ENCODE measurements at places on chromosomes 3 and 15. TPM values are rescaled to one million over a fixed set of nuclear protein-coding genes. Genes with fewer than 3 reads are reported as not detected.

DNA sequence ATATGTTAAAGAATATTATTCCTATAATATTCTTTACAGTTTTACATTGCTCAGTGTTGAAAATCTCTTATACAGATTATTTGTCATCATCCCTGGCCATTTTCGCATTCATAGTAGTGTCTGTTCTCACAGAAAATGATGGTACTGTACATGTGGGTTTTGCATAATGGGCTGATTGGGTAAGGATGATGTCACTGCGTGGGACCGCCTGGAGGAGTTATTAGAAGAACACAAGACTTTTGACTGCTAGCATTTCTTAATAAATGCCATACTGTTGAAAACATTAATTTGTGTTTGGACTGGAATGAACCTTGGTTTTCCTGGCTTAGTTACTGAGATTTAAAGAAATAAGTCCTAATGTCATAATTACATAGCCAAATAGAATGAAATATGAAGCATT lies 20.3 kb downstream of the LRCH3 start:
- no peak for DNase-seq

GRCh38 chr15:48636511-48636910 lies 9.0 kb downstream of the FBN1 start:
- no peak for DNase-seq

GRCh38 chr15:81504170-81504905 lies 130.3 kb upstream of the TMC3 start:
- DNase-seq: peak; percentile 90

DNA sequence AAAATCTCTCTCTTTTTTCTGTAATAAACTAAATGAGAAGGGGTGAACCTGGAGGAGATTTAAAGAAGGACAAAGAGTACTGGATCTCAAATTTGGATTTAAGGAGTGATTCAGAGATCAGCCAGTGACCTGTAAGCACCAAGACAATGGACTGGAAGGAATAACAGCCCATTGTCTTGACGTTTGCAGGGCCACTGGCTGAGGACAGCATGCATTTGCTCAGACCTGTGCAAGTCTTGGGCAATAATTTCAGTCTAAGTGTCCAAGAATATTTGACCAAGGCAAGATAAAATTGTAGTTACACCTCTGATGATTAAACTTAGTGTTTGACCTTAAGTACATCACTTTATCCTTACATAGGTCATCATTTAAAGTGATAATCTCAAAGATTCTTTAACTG lies 55.8 kb upstream of the OSTN start:
- DNase-seq: no peak

- DNase-seq: no peak
Measured at GRCh38 chr3:121481106-121481880, 64.5 kb downstream of the POLQ start.

DNA sequence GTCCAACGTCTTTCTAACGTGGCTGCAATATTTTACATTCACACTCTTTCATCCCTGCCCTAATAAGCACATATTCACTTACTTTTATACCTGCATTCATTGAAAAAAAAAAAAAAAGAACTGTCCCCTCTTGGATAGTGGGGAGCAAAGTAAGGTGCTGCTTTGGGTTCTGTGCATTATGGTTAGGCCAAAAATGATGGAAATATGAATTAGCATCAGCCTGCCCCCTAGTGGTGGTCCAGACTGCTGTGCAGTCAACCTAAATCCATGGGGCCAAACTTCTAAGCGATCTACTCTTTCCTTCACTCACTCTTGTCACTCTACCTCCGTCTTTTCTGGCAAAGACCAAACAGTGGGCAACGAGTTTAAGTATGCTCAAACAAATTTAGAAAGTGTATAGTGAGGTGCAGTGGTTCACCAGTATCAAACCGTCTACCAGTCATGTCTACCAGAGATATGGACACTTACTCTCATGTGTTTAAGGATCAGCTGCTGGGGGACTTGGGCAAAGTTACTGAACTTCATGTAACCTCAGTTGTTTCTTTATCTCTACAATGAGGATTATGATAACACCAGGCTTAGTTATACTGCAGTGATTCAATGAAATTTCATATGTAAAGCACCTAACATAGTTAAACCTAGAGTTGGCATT lies 61.5 kb upstream of the GRM7 start:
- DNase-seq: no peak

DNA sequence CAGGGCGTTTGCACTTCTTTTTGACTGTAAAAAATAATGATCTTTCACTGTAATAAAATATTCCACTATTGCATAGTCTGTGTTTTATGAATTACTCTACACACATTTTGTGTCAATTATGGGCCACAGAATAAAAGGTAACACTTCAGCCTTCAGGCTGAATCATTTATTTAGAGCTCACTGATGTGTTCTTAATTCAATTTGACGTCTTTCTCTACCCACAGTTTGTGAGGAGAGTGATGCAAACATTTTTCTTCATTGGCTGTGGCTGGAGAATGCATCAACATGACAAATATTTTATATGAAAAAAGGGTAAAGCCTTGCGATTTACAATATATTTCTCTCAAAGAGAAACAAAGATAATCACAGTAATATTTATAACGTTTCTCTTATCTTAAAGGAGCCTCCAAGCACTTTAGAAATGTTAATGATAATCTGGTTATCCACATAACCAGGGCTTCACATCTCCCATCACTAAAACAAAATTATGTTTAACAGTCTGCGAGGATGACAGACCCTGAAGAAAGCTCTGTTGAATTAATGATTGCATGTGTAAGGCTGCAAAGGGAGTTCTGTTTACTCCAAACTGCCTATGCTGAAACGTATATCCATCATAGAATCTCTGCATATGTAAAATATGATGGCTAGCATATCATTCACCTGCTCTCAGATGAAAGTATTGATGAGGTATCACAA lies 951.3 kb downstream of the ZPLD1 start:
- DNase-seq: no peak

GRCh38 chr15:72784456-72784876 lies 908 bp upstream of the ADPGK start:
- no peak for DNase-seq

GRCh38 chr3:170754311-170754693 lies 115.7 kb downstream of the RPL22L1 start:
- DNase-seq: no peak

LRRIQ4 gene
- total RNA-seq: not detected

FGF12 gene
- total RNA-seq: 2.1 TPM

ARNT2 gene
- total RNA-seq: 1.3 TPM

HEMK1 gene
- total RNA-seq: 12.9 TPM

ASB14 gene
- not detected for total RNA-seq
